ENCODE measurements at places on chromosomes 3 and 15.

GRCh38 chr3:158106766-158107471 is 699 bp upstream of the SHOX2 start:
- no peak for DNase-seq

- no peak for DNase-seq
Observed at GRCh38 chr15:92377083-92377789, 16.4 kb upstream of the ST8SIA2 start.

DNA sequence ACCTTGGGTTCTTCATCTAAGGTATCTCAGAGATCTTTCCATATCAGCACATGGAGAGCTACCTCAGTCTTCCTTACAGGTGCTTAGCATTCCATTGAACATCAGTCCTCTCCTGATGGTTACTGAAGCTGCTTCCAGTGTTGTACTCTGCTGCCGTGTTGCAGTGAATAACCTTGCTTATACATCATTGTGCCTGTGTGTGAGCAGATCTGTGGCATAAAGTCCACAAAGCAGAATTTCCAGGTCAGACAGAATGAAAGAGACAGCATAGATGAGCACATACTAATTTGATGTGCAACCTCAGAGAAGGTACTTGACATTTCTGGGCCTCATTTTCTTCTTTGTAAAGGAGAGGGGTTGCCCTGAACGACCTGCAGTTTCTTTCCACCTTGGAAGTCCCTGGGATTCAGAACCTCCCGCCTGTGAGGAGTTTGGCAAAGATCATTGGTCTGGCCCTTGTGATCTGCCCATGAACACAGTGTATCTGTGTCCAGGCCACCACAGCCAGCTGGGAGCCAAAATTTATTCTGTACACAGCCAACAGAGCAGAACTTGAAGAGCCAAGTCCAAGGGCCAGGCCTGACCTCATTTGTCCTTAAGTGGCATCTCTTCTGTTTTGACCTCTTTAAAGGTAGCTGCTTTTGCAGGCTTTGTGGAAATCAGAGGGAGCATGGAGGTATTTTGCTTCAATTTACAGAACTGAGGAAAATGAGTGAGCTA is 57.2 kb upstream of the SLC7A14 start:
- no peak for DNase-seq

DNA sequence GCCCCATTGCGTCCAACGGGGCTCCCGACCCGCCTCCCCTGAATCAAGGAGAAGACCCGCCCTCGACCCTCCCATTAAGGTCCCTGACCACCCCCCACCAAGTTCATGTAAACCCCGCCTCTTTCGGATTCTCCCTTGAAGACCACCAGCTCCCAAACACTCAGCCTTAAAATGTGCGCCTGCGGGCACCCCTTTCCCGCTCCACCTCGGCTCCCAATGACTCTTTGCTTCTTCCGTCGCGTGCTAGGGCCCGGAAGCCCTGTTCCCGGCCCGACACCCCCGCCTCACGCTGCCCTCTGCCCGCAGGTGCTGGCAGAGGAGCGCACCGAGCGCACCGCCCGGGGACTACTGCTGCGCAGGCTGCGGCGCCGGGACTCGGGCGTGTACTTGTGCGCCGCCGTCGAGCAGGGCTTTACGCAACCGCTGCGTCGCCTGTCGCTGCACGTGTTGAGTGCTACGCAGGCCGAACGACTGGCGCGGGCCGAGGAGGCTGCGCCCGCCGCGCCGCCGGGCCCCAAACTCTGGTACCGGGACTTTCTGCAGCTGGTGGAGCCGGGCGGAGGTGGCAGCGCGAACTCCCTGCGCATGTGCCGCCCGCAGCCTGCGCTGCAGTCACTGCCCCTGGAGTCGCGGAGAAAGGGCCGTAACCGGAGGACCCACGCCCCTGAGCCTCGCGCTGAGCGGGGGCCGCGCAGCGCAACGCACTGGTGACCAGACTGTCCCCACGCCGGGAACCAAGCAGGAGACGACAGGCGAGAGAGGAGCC is 2.7 kb upstream of the LSMEM2 start:
- DNase-seq: no peak

DNA sequence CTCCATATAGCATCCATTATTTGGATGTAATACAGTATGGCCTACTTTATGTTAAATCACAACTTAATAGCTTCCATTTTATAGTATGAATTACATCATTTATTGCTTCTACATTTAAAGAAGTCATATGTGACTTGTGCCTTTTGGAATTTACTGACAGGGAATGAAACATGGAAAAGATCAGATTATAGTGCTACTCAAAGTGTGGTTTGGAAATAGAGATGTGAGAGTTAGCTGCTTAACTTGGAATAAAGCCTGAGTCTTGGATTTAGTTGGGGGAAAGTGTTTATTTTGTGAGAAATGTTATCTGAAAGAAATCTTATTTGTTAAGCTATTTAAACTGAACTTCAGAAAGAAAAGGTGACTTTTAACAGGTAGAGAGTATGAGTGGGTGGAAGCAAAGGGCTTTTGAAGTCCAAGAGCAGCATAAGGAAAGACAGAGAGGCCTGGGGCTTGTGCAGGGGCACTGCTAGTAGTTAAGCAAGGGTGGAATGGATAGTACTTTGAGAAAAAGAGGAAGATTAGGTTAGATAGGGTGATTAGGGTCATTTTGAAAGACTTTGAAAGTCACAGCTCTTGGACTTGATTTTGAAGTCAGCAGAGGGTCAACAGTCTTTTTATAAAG is 60.5 kb downstream of the SLMAP start:
- no peak for DNase-seq

GRCh38 chr3:45688194-45688881 is 858 bp upstream of the SACM1L start:
- no peak for DNase-seq

DNA sequence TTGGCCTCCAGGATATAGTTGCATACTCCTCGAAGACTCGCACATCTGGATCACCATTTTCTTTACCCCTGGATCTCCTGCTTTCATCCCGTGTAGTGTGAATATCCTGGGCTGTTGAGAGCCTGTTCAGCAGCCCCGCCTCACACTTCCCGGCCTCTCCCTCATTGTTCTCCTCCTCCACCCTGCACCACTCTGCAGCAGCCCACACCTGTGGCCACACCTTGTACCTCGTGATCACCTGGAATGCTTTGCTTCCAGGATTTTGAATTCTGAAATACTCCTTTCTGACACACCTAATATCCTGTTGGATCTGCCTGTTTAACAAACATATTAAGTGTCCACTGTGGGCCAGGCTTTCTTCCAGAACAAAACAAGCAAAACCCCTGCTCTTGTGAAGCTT is 14.4 kb downstream of the ABHD17C start:
- DNase-seq: no peak

- DNase-seq: no peak
Observed at GRCh38 chr3:39668420-39668819, 141.0 kb upstream of the MYRIP start.

- DNase-seq: no peak
Observed at GRCh38 chr3:128112357-128112968, 11.1 kb downstream of the RUVBL1 start.

DNA sequence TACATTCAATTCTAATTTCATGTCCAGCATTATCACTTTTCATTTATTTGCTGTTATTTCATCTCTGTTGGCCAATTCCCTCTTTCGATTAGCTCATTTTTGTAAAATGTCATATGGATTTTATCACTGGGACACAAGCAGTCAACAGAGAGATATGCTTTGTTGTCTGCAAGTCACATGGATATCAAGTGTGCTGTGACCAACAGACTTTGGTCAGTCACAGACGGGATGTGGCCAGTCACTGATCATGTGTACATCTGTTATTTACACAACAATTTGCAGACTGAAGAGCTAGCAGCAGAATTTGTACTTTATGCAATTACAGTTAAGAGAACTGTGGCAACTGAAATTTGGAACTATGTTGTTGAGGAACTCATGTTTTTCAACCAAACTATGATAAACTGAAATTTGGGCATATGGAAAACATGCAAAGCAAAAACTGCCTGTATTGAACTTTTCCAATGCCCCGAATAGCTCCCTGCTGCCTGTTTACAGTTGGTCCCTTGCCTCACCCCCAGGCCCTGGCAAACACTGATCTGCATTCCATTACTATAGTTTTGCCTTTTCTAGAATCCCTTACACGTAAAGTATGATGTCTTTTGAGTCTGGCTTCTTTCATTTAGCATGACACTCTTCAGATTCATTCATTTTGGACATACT is 104.4 kb downstream of the RPL22L1 start:
- DNase-seq: no peak

DNA sequence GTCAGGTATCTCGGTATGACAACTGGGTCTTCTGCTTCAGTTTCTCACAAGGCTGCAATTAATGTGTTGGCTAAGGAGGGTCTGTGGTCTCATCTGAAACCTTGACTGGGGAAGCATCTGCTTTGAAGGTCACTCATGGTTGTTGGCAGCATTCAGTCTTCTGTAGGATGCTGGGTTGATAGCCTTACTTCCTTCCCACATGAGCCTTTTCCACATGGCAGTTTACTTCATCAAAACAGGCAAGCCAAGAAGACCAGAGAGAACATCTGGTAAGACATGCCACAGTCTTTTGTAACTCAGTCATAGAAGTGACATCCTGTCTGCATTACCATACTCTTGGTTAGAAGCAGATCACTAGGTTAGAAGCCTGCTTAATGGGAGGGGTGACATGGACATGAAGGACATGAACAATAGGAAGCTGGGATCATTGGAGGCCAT is 49.5 kb downstream of the CMC1 start:
- DNase-seq: no peak

- no peak for DNase-seq
Observed at GRCh38 chr15:75517233-75517632, 61.9 kb downstream of the PTPN9 start.

DNA sequence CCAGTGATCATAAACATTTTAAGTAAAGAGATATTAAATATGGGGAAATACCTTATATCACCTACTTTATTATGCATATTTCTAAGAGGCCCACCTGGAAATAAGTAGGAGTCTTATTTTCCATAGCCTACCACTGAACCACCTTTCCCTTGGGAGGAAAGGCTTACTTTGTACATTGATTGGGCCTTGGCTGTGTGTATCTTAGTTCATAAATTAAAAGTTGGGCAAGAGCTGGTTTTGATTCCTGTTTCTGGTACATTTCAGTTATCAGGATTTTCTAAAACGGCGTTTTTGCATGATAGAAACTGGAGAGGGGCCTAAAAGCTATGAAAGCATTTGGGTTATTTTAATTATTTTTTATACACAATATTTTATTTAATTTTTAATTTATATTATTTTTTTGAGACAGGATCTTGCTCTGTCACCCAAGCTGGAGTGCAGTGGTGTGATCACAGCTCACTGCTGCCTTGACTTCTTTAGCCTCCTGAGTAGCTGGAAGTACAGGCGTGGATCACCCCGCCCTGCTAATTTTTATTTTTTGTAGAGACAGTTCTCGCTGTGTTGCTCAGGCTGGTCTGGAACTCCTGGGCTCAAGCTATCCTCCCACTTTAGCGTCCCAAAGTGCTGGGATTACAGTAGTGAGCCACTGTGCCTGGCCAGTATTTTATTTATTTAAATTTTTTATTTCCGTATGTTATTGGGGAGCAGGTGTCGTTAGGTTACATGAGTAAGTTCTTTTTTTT is 2.6 kb downstream of the GMPS start:
- no peak for DNase-seq

DNA sequence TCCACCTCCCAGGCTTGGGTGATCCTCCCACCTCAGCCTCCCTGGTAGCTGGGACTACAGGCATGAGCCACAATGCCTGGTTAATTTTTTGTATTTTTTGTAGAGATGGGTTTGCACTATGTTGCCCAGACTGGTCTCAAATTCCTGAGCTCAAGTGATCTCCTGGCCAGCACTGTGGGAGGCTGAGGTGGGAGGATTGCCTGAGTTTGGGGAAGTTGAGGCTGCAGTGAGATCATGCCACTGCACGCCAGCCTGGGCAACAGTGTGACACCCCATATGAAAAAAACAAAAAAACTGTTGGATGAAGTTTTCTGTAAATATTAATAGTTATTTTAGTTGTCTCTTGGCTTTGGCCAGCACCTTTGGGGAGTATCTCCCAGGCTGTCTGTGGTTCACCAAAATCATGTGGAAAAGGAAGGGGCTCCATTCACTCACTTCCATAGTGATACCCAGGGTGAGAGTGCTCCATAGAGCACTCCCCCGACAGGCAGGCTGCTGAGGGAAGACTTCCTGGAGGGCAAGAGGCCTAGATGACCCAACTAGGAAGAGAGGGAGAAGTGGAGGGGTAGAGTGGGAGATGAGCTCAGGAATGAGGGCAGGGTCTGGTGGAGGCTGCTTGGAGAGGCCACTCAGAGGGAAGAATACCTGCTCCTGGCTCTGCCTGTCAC is 47.1 kb downstream of the CDC25A start:
- no peak for DNase-seq

DNA sequence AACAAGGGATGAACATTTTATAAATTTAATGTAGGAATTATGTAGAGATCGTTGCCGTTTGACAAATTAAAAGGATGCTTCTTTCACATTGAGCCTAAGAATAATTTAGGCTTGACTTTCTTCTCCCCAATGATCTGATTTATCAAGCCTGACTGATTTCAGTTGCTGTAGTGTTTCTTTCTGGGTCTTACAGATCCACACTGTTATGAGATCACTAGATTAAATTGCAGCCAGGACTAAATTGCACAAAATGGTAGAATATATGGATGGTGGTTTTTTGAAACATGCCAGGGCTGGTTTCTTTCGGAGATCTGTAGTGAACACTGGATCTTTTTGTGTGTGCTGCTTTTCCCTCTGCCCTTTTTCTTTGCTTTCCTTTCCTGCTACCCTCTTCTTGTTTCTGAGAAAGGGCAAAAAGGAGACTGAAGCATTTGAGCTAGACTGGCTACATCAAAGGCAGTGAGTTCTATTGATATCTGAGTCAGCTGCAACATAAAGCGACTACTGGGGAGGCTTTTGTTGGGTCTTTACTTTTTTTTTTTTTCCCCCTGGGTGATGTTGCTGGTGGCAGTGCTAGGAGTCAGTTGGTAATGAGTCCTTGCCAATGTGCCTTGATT is 83.0 kb downstream of the AKAP13 start:
- DNase-seq: no peak

GRCh38 chr15:81301385-81301784 is 22.6 kb downstream of the STARD5 start:
- no peak for DNase-seq

Measured in stimulated activated CD8-positive, alpha-beta memory T cell treated with anti-CD3 and anti-CD28 coated beads, Interleukin-4, amount 100 ng/mL, for 24 hours (primary cell).